Kasumi-1 (cell line): ENCODE measurements at places on chromosomes 1 and 21.

- DNase-seq: no peak
These were observed 130.3 kb downstream of the TIAM1 start for GRCh38 chr21:31213787-31214186.

DNA sequence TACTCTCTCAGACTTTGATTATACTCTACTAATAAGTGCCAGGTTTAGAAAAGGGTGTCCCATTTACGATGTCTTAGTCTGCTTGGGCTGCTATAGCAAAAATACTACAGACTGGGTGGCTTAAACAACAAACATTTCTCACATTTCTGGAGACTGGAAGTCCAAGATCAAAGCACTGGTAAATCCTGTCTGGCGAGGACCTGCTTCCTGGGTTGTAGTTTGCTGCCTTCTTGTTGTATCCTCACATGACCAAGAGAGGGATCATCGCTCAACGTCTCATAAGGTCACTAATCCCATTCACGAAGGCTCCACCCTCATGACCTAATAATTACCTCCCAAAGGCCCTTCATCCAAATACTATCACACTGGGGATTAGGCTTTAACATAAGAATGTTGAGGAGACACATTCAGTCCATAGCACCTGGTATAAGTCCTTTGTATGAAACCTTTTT lies 12.0 kb downstream of the PRDX6 start:
- peak; percentile 10 for DNase-seq

- peak; percentile 24 for DNase-seq
These were observed 566.6 kb upstream of the NR5A2 start for GRCh38 chr1:199460933-199461332.

- DNase-seq: no peak
These were observed 181.1 kb downstream of the IGSF21 start for GRCh38 chr1:18288722-18289121.

DNA sequence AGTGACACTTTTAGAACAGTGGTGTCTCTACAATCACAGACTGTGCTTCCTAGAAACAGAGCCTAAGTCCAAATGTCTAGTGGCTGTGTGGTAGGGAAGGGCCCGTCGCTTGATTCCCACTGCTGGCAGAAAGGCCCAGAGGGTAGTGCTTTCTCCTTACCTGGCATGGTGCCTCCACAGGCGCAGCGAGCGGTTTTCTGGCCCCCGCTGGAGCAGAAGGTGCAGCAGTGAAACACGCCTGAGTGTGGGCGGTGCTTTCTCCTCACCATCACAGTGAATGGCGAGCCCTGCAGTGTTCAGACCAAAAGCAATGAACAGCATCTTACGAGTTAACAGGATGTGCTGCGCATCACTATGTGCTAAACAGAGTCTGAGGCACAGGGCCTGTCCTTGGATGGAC lies 8.3 kb downstream of the TRIM45 start:
- no peak for DNase-seq

- DNase-seq: no peak
These were observed 150.1 kb downstream of the DISC1 start for GRCh38 chr1:231776757-231777062.

- no peak for DNase-seq
These were observed 1537.4 kb downstream of the NCAM2 start for GRCh38 chr21:22535630-22536029.

- peak; percentile 97 for DNase-seq
These were observed 92.5 kb upstream of the RUNX3 start for GRCh38 chr1:25022361-25023189.

GRCh38 chr1:7703321-7704213 lies 67.5 kb upstream of the VAMP3 start:
- DNase-seq: no peak

DNA sequence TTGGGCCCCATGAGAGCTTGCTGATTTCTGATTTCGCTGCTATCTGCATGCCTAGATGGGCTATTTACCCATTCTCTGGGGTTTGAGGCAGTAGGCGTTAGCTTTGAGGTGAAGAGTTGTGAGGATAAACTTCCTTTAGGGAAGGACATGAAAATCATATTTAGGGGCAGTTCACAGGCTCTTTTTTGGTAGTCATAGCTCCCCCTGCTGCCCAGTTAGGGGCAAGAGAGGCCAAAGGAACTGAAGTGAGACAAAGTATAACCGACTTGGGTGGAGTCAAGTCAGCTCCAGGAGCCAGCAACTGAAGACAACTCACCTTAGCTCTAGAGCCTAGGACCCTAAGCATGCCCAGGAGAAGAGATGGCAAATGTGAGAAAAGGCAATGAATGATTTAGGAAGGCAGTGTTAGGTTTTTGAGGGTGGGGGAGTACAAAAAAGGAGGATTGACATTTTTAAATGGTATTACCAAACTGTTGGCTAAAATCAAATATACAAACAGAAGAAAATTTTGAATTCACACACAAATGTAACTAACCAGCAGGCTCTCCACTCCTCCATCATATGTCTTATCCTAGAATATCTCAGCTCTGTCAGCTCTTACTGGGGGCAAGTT lies 625.2 kb downstream of the LMO4 start:
- DNase-seq: peak; percentile 67

- DNase-seq: no peak
These were observed 505.2 kb upstream of the NR5A2 start for GRCh38 chr1:199522338-199522737.

GRCh38 chr1:78790174-78790573 lies 140.5 kb downstream of the IFI44 start:
- DNase-seq: no peak

DNA sequence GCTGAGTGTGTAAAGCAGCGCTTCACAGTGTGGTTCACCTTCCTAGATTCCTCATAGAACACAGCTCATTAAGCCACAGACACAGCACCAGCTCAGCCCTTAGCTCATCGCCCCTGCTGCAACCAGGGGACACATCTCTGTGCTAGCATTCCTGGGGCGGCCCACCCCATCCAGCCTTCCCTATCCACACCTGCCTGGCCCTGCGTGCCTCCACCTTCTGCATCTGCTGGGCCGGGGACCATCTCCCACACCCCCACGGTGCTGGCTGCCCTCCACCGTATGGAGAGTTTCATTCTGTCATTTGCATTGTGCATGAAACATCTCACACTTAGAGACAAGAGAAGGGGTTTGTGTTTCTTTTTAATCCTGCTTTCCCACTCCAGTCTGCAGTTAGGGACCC lies 35.8 kb upstream of the PRSS38 start:
- DNase-seq: no peak

GRCh38 chr1:208374391-208374941 lies 130.3 kb upstream of the PLXNA2 start:
- DNase-seq: no peak

DNA sequence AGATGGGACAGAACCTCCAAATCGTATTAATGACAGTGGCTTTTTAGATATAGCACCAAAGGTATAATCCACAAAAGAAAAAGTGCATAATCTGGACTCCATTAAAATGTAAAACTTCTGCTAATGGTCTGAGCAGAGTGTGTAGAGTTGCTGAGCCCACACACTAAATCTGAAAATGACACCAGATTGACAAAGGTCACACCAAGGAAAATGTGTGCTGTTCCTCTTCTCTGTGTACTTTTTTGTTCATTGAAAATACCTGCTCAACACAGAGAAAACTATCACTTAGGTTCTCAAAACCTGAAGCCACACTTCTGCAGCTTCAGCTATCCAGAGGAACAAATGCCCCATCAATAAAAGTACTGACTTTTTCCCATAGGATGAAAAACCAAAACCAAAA lies 146.2 kb downstream of the AK5 start:
- no peak for DNase-seq

DNA sequence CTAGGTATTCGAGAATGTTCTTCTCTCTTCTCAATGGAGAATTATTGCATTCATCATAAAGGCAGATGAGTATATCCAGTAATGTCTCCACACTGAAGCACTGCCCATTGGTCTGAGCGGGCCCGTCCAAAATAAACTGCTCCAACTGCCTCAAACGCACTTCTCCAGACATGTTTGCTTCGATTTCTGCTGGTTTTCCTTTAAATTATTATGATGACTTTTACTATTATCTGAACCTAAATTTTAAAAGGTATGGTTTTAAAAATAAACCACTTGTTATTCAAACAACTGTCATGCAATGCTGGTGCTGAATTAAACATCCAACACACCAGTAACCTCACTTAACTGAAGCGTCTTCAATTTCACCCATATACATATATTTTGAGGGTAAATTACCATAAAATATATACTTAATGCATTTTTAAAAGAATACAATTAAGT lies 1.3 kb downstream of the CDC42BPA start:
- DNase-seq: no peak

- no peak for DNase-seq
These were observed 104.4 kb downstream of the PTPN14 start for GRCh38 chr1:214446772-214447556.

GRCh38 chr1:112322018-112322417 lies 74.0 kb upstream of the CTTNBP2NL start:
- DNase-seq: no peak

GRCh38 chr1:205961405-205961804 lies 18.1 kb upstream of the SLC26A9 start:
- no peak for DNase-seq

DNA sequence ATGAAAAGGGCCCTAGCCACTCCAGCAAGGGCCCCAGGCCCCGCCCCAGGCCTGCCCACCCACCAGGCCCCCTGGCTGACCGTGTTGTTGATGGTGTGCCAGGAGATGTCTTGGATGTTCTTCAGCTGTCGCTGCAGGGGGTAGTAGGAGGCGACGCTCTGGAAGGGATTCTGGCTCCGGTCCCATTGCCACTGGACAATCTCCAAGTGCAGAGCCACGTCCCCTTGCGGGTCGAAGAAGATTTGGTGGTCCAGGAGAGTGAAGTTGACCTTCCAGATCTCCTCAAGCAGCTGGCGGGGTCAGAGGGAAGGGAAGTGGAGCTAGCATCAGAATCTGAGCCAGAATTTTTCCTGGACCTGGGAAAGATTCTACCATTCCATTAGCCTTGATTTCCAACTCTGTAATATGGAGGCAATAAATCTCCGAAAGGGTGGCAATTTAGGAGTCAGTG lies 10.2 kb downstream of the TAS1R2 start:
- DNase-seq: no peak

DNA sequence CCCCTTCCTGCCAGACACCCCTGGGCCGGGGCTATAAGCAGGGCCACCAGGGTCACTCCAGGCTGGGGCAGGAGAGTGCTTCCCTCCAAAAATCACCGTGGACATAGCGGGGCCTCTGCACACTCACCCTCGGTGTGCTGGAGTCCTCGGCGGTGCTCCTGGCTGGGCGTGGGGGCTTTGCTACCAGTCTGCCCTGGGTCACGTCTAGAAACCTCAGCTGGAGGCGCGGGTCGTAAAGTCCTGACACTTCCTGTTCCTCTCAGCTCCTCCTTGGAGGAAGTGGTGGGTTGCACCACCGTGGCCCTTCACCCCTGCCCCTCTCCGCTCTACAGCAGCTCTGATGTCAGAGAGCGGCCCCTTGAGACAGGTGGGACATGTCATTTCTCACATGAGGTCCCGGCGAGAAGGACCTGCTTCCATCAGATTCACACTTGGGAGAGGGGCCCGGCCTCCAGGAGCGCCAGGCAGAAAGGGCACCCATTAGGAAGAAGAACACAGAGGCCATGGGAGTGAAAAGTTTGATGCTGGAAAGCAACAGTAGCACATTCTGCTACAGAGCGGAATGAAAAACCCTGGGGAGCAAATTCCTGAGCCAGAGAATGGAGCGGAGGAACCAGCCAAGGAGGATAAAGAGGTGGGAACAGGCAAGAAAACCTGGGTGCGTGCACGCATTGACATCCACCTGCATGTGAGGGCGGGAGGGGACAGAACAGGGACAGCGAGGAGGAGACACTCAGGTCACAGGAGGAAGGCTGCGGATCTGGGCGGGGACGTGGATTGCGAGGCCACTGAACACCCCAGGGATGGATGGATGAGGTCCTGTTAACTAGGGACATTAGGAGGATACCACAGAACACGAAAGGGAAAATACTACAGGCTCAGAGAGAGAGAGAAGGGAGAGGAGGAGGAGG lies at the start of gene ITGB2:
TSS of gene ITGB2 (minus strand) at position 206 of the 911 bp plus-strand sequence. CDS start 10,117 bp downstream, outside the sequence.
- peak; percentile 75 for DNase-seq

DNA sequence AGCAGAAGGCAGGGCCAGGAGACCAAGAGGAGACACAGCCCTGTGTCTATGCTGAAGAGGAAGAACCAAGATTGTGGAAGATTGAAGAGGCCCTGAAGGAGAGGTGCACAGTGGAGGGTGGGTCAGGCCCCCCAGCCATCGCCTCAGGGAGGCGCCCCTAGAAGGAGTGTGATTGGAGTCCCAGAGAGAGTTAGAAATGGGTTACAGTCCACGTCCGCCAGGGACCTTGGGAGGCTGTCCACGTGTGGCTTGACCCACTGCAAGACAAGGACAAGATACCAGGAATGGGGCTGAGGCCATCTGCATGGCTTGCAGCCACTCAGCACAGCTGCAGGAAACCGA lies 375.1 kb downstream of the NPHP4 start:
- no peak for DNase-seq

- DNase-seq: no peak
These were observed 159.1 kb downstream of the LHX8 start for GRCh38 chr1:75293270-75293669.

DNA sequence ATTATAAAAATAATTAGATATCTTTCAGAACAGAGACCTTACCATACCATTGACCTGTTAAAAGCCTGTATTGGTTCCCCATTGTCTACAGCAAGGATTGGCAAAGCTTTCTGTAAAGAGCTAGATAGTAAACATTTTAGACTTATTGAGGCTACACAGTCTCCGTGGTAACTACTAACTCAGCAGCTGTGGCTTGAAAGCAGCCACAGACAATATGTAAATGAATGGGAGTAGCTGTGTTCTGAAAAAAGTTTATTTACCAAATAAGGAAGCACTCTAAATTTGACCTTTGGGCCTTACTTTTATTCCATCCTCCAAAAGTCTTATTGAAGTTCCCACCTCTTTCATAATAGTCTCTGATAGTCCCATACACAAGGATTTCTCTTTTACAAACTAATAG lies 39.7 kb downstream of the NUP210L start:
- no peak for DNase-seq

- no peak for DNase-seq
These were observed 10.0 kb downstream of the ADAMTS1 start for GRCh38 chr21:26835027-26835713.

DNA sequence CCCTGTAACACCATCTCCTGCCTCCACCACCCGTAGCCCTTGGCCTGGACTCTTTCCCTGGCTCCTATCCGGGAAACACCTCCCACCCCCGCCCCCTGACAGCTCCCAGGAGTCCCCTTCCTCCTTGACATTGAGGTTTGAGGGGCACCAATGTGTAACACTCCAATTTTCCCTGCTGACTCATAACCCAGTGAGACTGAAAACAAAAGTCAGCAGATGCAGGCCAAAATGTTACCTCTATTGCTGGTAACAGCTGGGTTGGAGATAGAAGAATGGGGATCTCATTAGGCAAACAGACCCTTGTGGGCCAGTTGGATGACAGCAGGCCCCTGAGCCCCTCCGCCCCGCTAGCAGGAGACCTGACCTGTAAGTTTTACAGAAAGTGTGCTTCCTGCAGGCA lies 237.2 kb downstream of the KAZN start:
- DNase-seq: no peak

DNA sequence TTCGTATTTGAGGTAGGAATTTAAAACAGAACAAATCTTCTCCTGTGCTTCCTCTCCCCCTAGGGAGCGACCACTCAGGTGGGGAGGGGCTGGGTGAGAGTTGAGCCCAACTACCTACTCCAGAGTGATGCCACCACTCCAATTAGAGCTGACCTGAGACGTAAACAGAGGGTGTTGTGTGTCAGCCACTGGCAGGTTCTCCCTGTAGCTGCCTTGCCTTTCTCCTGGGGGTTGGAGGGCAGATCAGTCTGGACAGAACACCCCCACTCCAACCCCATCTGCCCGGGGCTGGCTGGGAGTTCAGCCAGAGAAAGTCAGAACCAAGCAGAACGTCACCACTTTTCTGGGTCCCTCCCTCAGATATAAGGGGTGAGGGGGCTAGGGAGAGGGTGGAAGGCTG lies 2.0 kb downstream of the HPDL start:
- no peak for DNase-seq

GRCh38 chr1:98179151-98179773 lies 258.4 kb upstream of the DPYD start:
- DNase-seq: no peak
